ENCODE measurements at places on chromosomes 16 and 17.

- no peak for DNase-seq
Observed at GRCh38 chr17:9185142-9185541, 163.8 kb downstream of the NTN1 start.

- no peak for DNase-seq
Observed at GRCh38 chr17:2064147-2064489, 9.2 kb downstream of the HIC1 start.

- no peak for DNase-seq
Observed at GRCh38 chr17:39800540-39800939, 62.8 kb downstream of the GRB7 start.

DNA sequence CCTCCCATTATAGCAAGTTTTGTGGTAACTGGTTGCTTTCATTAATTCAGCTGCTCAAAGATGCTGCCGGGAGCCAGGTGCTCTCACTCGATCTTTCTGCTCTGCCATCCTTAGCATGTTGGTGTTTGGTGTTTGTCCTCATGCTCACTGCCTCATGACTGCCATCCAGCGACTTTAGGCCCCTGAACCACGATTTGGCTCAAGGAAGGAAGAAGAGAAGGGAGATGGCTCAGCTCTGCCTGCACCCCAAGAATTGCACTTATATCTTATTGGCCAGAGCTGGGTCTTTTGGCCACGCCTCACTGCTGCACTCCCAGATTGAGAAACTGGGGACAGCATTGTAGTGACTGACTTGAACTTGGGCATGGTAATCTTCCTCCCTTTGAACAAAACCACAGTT, 52.7 kb downstream of the ARSG start:
- no peak for DNase-seq

DNA sequence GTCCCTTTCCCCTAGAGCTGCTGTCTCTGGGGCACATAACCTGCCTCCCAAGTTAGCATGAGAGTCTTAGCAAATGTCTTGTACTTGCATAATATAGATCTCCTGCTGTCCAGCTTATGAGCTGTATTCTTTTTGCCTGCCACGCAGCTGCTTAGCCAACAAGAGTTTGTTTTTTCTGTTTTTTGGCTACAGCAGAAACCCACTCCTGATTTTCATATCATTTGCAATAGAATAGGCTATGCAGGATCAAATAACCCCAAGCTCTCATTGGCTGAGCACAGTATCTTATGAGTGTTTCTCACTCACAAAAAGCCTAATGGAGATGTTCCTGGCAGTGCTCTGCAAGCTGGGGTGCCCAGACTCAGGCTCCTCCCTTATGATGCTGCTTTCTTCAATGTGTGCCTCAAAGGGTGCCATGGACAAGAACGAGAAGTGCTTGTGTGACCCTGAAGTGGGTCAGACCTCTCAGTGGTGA, 23.1 kb downstream of the B9D1 start:
- no peak for DNase-seq

DNA sequence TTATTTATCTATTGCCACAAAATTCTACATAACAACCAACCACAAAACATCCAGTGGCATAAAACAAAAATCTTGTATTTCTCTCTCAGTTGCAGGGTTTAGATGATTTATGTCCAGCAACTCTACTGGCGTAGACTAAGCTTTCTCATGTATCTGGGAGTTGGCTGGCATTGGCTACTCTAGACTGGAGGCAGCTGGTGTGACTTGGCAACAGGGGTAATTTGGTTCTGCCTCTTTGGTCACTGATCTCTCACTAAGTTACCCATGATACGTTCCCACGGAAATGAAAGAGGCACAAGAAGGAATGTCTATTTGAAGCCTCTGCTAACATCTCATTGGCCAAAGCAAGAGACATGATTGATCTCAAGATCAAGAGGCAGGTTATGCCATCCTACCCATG, 144.0 kb downstream of the HS3ST3B1 start:
- DNase-seq: no peak

GRCh38 chr16:30447512-30448226, 2.0 kb upstream of the SEPHS2 start:
- DNase-seq: no peak

DNA sequence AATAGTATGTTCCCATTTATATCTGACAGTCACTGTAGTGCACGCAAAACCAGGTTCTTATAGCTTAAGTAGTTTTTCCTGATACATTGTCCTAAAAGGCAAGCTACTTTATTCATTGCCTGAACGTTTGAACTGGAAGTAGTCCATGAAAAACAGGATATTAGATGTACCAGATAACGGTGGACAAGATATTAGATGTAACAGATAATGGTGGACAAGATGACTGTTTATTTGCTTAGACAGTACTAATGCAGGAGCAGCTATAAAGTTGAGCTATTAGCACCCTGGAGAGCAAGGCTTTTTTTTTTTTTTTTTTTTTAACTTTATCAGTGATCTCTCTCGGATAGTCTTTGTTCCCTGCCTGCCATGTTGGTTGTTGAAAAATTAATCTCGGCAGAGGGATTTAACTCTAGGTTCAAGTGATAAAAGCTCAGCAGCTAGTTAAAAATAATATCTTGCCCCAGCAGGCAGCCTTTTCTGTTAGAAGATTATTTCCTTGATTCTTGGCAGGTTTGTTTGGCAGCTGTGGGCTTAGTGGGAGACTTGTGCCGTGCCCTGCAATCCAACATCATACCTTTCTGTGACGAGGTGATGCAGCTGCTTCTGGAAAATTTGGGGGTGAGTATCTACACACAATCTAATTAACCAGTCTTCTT, 17.3 kb upstream of the TBKBP1 start:
- DNase-seq: no peak

All from stimulated activated CD8-positive, alpha-beta memory T cell treated with anti-CD3 and anti-CD28 coated beads, Interleukin-12 subunit alpha, Interleukin-12 subunit beta, amount 100 ng/mL, for 1 hour (primary cell).